ENCODE measurements at places on chromosomes 12 and 14.

GRCh38 chr12:101881228-101881627, 3.8 kb downstream of the DRAM1 start:
- DNase-seq: no peak

GRCh38 chr12:113857371-113857770, 108.8 kb downstream of the RBM19 start:
- DNase-seq: no peak

DNA sequence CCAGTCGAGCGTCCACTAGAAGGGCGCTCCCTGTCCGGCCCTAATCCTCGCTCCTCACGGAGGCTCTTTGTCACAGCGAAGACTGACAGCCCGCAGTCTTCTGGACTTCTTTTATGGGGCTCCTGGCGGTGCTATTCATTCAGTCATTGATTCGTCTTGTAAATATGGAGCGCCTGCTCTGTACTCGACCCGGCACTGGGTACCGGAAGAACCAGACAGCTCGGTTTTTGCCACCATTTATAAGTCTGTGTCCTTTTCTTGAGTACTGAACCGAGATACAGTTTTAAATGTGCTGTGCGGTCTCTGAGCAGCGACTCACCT, 570 bp downstream of the DMAC2L start:
- DNase-seq: no peak

DNA sequence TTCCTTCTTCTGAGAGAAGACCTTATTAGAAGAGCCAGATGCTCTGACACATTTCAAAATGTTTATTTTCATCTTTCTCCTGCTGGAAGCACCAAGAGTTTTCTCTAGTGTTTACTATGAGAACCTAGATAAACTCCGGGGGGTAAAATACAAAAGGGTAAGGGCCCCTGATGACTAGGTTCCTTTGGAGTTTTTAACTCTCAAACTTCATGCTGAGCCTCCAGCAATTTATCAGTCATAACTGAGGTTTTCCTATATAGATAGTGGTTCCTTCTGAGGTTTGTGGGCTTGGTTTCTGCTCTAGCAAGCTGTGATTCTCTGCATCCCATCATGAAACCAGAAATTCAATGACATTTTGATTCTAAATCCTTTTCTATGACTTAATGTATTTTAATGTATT, 210.9 kb downstream of the LRFN5 start:
- no peak for DNase-seq

DNA sequence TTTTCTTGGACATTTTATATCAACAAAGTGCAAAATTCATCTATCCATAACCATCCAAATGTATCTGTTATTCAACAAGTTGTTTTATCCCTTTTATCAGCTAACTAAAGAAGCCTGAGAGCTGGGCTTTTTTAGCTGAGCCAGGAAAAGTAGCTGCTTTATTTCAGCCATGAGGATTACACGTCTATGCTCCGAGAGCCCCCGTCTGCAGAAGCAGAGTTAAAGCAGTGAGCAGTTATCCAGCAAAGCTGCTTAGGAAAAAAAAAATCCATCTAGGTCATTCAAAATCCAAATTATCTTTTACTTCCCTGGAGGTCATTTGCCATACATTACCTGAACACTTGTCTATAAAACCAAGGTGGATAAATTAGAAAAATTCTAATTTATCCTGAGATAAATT, 15.7 kb upstream of the HECTD1 start:
- no peak for DNase-seq

DNA sequence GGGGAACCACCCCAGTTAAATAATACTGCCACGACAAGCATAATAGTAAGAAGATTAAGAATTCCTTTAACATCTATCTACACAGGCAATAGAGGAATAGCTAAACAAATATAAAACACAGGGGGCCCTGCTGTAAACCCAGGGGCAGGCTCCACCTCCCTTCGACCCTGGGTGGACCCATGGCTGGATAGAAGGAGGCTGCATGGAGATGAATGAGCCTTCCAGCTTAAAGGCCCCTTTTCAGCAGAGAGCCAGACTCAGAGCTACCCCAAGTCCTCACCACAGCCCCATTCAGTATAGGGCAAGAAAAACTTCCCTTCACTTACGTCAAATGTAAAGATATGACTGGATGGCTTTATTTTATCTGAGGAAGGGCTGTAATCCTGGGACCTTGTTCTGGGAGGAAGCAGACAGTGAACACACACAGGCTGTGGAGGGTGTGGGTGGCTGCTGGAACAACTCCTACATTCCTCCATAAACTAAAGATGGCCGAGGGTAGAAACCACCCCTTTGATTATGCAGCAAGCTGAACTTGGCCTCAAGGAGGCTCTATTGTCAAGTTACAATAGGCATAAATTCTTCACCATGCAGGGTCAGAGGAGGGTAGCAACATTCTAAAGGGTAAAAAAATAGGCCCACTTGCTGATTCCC, 30.4 kb downstream of the NUAK1 start:
- no peak for DNase-seq

DNA sequence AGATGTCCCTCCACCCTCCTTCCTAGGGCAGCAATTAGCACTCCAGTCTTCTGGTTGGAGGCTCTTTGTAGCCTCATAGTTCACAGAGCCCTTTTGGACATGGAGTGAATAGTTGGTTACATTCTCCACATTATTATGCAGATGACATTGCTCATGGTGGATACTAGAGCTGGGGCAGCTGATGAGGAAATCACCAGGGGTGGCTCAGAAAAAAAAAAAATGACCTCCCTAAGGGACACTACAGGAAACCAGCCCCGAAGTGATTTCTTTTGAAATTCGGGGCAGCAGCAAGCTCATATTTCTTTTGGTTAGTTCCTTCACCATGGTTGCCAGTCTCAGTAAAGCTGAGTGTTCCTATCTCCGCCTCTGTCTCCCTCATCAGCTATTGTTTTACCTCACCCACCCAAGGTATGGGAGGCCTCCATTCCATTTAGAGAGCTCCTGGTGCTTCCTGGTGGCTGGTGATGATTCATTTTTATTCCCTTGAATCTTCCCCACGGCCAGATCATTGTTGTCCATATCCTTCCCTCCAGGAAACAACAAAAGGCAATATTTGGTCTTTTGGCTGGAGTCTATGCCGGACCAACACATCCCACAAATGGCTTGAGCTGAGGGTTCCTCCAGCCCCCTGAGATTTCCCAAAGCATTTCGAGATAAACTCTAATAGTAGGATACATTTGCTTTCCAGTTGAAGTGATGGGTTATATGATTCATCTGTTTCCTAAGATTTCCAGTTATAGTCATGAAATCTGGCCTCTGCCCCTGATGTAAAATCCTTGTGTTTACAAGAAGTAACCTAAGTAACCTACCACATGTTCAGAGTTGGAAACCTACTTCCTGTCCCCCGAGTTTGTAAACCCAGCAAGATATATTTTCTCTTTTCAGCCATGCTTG, 56.2 kb upstream of the NID2 start:
- peak; percentile 84 for DNase-seq

- DNase-seq: no peak
Measured at GRCh38 chr12:113099764-113100163, 35.8 kb downstream of the RASAL1 start.

- peak; percentile 11 for DNase-seq
Measured at GRCh38 chr12:48000878-48001504, 3.3 kb downstream of the COL2A1 start.

- no peak for DNase-seq
Measured at GRCh38 chr14:94517641-94518257, 8.5 kb upstream of the SERPINA12 start.

GRCh38 chr14:79605849-79606248, 605.5 kb downstream of the DIO2 start:
- DNase-seq: no peak

DNA sequence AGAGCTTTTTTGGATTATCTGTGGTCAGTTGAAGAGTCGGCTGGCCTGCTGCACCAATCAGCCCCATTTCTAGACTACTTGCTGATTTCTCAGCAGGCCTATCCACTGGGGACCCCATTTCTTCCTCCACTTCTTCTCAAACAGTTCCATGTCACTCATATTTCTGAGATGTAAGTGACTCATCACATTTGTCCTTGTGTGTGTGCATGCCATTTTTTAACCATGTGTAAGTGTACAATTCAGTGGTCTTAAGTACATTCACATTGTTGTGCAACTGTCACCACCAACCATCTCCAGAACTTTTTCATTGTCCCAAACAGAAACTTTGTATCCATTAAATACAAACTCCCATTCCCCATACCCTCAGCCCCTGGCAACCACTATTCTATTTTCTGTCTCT, 14.2 kb downstream of the TMEM229B start:
- no peak for DNase-seq

- no peak for DNase-seq
Measured at GRCh38 chr12:253116-253831, 9.4 kb downstream of the SLC6A13 start.

GRCh38 chr14:75401361-75401760, 26.5 kb upstream of the JDP2 start:
- peak; percentile 72 for DNase-seq

- DNase-seq: no peak
Measured at GRCh38 chr12:52401526-52401925, 4.6 kb downstream of the KRT82 start.

DNA sequence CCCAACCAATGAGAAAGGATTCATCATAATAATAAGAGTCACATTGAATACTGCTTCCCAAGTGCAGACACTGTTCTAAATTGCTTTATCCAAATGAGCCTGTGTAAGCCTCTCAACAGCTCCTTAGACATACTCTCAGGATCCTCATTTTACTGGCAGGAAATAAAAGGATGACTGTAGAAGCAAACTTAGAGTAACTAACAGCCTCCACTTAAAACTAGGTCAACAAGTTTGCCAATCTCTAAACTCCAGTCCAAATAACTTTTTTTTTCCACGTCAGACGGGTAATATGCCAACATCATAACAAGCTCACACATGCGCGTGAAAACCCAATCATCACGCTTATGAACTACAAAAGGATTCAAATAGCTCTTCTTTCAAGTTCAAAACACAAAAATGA, 15.3 kb upstream of the DPF3 start:
- DNase-seq: no peak

- no peak for DNase-seq
Measured at GRCh38 chr12:69404851-69405565, 45.5 kb downstream of the YEATS4 start.

DNA sequence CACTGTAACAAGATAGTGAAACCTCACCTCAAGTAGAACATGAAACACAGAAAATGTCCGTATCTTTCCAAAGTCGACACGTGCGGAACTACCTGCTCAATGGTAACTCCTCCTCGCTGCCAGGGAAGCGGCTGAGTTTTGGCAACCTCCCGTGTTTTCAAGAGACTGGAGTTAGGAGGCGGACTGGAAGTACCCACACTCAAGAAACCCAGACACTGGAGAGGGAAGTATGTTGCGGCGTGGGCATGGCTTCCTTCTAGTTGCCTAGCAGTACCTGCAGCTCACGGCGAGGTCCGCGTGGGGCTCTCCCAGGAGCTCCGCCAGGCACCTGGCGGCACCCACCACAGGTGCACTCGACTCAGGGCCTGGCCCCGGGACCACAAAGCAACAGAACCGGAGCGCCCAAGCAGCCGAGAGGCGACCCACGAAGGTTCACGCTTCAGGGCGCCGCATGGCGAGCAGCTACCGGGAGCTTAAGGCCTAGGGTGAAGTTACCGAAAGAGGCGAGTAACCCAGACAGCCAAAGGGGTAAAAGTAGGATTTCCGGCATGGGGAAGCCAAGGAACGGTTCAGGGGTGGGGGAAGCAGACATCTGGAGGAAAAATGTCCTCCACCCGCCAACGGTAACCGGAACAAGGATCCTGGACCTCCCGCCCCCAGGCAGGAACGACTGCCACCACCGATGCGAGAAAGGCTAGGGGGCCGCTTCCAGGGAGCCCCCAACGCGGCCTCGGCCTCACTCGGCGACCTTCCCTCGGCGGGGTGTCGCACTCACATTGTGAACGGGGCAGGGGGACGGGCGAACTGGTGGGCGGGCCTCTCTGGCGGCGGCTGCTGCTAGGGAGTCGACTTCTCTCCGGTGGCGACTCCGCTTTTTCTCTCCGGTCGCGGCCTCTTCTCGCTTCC, 608 bp downstream of the PTGES3 start:
- DNase-seq: no peak

GRCh38 chr12:68393417-68393816, 61.3 kb upstream of the MDM1 start:
- no peak for DNase-seq

DNA sequence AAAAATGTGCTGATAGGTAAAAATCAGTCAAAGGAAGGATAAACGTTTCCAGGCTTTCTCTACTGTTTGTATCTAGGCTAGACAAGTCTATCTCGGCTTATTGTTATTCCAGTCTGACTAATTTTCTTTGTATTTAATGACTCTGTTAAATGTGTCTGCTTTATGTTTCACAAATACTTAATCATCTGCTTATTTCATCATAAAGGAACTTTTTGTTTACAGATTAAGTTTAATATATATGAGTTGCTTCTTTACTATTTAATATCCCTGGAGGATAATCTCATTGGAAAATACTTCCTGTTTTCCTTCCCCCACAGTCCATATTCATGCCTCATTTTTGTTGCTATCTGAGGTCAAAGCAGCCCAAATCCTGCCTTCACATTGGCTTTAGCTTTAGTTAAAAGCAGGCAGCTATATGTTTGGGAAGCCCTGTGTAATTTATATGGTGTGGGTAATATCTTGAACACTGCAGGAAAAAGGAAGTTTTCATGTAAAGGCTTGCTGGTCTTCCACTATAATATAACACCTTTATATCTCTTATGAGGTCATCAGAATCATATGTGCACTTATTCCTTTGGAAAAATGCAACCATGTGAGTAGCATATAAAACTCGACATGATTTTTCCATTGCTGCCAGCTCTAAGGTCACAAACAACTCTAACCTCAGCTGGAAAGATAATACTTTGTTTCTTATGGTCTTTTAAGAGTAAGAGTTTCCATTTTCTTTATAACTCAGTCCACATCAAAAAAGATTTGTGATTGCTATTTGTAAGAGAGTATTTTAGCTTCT, 76.8 kb downstream of the ALX1 start:
- DNase-seq: no peak

Measured in GM04503 (cell line).